ENCODE measurements at places on chromosomes 7 and 10. TPM values are rescaled to one million over a fixed set of nuclear protein-coding genes. Genes with fewer than 3 reads are reported as not detected.

The NYAP1 gene
- 0.75 TPM for total RNA-seq

The PAX4 gene
- not detected for total RNA-seq

The ASB10 gene
- not detected for total RNA-seq

- DNase-seq, result no peak
Observed at GRCh38 chr7:157508477-157508881, 171.7 kb downstream of the DNAJB6 start.

DNA sequence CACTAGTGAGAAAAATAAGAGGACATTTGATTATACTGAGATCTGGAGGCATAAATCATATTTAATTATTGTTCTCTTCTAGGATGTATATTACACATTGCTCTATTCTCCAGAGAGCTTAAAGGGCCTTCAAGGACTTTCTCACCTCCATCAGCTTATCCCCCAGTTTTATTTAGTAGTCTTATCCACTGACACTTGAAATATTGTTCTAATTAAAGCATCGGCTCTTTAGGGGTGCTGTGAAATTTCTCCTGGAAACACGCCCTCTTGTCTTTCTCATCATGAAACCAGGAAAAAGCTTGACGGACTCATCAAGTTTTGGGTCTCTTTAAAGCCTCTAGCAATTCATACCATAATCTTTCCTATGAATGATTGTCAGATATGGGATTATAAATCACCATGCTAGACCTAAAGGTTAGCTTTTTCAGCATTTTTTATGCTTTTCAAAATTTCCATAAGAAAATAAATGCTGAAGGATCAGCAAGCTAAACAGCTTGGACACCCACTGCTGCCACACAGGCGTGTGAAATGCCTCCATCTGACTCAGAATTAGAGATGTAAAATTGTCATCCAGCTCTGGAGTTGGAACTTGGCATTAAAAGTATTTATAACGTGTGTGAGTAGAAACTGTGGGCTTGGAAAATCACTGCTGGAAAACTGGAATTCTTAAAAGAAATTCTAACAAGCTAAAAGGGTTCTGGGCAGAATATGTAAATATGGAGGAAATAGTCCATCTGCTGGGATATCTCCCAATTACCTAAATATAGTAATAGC lies 216.3 kb downstream of the CHRM2 start:
- no peak for DNase-seq

DNA sequence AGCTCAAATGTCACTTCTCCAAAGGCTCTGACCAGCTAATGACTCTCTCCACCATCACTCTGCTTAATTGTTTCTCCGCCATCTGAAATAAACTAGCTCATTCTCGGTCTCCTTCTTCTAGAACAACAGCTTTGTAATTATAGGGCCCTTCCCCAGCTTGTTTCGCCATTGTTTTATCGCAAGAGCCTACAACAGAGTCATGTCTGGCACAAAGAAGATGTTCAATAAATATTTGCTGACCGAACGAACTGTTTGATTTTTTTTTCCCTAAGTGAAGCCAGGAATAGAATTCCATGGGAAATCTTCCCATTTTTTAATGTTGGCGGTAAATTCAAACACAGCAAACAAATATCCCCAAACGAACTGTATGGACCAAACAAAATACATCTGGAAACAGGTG lies 63.8 kb upstream of the NMT2 start:
- DNase-seq, result no peak

GRCh38 chr10:60908031-60908430 lies 36.0 kb downstream of the RHOBTB1 start:
- DNase-seq, result no peak

DNA sequence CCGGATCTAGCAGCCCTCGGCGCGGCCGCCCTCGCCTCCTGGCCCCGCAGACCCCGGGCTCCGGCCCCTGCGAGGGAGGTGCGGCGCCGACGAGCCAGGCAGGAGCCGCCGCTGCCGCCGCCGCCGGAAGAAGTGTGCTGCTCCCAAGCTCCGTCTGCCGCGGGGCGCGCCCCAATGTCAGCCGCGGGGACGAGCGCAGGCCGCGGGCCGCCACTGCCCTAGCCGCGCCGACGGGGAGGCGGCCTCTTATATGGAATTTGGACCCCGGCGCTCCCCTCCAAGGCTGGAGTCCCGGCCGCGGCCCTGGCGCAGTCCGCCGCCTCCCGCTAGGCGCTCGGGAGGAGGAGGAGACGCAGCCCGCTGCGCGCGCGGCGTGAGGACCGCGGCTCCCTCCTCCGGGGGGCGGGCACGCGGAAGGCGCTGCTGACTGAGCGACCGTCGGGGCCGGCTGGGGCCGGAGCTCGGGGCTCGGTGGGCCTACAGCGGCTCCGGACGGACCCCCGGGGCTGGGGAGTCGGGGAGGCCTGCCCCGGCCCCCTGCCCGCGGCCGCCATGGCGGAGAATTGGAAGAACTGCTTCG lies at the start of gene TRIM8:
TRIM8 (plus strand) TSS at position 414 of the 580 bp plus-strand sequence; CDS start at position 553, 139 bp downstream.
- DNase-seq, result peak; percentile 83

DNA sequence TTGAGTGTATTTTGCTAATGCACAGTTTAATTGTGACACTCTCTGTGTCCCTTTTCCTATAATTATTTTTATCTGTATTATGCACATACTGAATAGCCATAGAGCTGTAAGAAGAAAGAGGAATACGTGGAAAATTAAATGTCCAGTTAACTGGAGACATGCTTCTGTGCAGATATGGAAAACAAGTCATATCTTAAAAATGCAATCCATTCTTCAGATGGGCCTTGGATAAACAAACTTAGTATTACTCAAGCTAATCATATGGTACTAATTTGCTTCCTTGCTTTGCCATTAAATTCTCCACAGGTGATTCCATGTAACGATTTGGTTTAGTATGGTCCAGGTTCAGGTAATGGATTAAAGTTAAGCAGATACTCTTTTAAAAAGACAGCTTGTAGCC lies 201.2 kb upstream of the CELF2 start:
- no peak for DNase-seq
